ENCODE measurements at places on chromosomes 12 and 14. TPM values are rescaled to one million over a fixed set of nuclear protein-coding genes. Genes with fewer than 3 reads are reported as not detected.

REM2 gene
- total RNA-seq, result not detected

ENDOU gene
- total RNA-seq, result not detected

GRCh38 chr14:92122761-92123160 is 992 bp downstream of the CPSF2 start:
- H3K36me3 ChIP-seq, result peaks cover 25% of the 10 kb centered on the region
- H3K27ac ChIP-seq, result peak overlapping the region; percentile 87
- DNase-seq, result peak; percentile 53
- H3K4me3 ChIP-seq, result peak overlapping the region; percentile 97
- H3K27me3 ChIP-seq, result no peaks in the 10 kb centered on the region

PRIMA1 gene
- 0.43 TPM for total RNA-seq

- peaks cover 25% of the 10 kb centered on the region for H3K4me1 ChIP-seq
- peak; percentile 80 for DNase-seq
- H3K36me3 ChIP-seq, result no peaks in the 10 kb centered on the region
- no peaks in the 10 kb centered on the region for H3K27me3 ChIP-seq
- no peak overlapping the region for H3K4me3 ChIP-seq
- peak overlapping the region; percentile 36 for H3K27ac ChIP-seq
Measured at GRCh38 chr14:91732859-91733477, 1.1 kb upstream of the CATSPERB start.

PLEKHG7 gene
- not detected for total RNA-seq

DNA sequence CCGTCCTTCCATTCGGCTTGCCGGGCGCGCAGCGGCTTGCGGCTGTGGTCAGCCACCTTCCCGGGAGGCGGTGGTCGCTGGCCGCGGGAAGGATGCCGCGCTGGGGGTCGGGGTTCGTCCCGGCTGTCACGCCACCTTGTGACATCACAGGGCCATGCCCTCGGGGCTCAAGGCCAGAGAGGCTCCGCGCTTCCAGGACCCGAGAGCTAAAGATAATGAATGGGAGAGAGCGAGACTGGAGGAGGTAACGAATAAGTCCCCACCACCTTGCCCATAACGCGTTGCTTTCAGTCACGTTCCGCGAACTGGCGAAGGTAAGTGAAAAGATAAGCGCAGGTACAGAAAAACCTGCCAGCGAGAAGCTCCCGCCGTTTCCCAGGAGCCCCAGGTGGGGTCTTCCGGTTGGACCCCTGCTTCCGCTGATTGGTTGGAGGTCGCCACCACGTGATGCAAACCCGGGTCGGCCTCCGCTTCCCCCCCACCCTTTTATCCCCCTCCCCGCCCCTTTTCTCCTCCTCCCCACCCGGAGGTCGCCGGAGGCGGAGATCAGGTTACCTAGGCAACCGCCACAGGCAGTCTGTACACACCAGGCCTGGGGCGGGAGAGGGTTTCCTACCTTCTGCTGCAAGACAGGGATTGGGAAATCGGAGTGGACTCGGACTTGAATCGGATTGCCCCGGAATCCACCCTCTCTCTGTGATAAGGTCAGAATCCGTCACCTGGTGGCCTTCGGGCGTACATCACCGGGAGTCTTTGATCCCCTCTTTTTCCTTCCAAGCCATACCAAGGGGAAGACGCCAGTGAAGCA is at the start of gene LRRC9:
TSS of gene LRRC9 (plus strand) at position 575 of the 808 bp plus-strand sequence.
- H3K27ac ChIP-seq, result no peak within 1 kb of the TSS
- H3K27me3 ChIP-seq, result peaks cover 36% of the 10 kb centered on the region
- H3K4me1 ChIP-seq, result peaks cover 4% of the 10 kb centered on the region
- H3K4me3 ChIP-seq, result peak within 1 kb of the TSS; percentile 51
- DNase-seq, result peak; percentile 9

DNA sequence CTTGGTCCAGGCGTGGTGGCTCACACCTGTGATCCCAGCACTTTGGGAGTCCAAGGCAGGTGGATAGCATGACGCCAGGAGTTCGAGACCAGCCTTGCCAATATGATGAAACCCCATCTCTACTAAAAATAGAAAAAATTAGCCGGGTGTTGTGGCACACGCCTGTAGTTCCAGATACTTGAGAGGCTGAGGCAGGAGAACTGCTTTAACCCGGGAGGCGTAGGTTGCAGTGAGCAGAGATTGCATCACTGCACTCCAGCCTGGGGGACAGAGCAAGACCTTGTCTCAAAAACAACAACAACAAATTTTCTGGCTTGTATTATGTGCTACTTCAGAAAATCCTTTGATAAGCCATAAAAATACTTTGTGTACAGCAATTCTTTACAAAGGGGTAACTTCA is 41.1 kb downstream of the LARP4 start:
- DNase-seq, result no peak
- H3K4me1 ChIP-seq, result no peaks in the 10 kb centered on the region
- H3K4me3 ChIP-seq, result no peak overlapping the region
- H3K27me3 ChIP-seq, result no peaks in the 10 kb centered on the region
- no peak overlapping the region for H3K27ac ChIP-seq
- H3K36me3 ChIP-seq, result peaks cover 80% of the 10 kb centered on the region

- no peak for DNase-seq
- H3K27ac ChIP-seq, result no peak overlapping the region
- no peaks in the 10 kb centered on the region for H3K36me3 ChIP-seq
- H3K4me3 ChIP-seq, result no peak overlapping the region
Measured at GRCh38 chr12:31890295-31891285, 68.6 kb upstream of the RESF1 start.

DNA sequence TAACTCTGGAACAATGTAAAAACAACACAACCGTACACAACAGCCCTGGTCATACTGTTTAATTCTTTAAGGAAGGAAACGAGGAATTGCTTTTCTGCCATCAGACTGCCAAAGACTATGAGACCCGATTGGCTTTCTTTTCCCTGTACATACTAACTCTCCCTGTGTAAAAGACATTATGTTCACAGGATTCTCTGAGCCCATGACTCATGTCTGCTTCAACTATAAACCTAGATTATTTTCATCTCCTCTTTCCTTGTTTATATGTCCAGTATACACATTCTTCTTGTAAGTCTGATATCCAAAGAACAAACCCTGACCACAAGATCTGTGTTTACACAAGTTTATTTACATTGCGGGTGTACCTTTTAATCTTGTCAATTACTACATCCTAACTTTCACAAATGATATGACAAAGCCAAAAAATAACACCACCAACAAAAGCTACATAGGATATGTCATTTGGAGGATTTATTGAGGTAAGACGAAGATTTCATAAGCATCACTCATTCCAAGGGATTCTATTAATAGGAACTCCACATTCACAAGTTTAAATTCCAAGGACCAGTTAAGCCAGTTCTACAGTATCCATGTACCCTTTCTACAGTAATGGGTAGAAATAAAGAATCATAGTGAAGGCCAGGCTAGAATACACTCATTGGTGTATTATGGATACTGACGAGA is 67.3 kb downstream of the STXBP6 start:
- no peaks in the 10 kb centered on the region for H3K4me1 ChIP-seq
- DNase-seq, result peak; percentile 47
- no peak overlapping the region for H3K27ac ChIP-seq
- H3K27me3 ChIP-seq, result no peaks in the 10 kb centered on the region
- no peak overlapping the region for H3K4me3 ChIP-seq

AKAP5 gene
- total RNA-seq, result 0.89 TPM

FZD10 gene
- not detected for total RNA-seq

DNA sequence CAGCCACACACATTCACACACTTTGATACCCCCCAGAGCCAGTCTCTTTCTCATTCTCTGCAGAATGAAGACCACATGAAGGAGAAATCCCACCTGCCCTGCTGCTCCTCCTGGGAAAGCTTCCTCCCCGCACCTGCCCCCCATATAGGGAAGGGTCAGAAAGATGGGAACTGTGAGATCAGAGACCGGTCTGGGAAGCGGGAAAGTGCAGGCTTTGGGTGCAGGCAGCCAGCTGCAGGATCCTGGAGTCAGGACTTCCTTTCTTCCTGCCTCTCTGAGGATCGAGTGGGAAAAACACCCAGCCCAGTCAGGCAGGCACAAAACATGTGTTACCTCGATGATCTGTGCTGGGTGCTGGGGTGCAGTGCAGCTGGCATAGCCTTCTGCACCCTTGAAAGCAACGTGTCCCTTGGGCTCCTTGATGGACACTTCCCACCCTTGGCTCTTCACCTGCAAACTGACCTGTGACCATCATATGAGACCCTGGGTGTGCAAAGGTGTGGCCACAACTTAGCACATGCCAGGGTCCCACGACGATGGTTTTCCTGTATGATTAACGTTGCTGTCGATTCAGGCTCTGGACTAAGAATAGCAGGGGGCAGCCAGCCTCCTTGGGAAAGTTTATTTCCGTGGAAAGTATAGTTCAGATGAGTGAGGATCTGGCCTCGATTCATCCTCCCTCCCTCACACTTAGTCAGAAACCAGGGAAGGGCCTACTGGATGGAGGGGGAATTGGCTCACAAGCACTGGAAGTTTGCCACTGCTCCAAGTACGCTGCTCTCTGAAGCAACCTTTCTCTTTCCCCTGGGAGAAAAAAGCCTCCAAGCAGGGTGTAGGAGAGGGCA is 105.4 kb upstream of the MED13L start:
- DNase-seq, result peak; percentile 100
- H3K27ac ChIP-seq, result peak overlapping the region; percentile 90
- peaks cover 40% of the 10 kb centered on the region for H3K4me1 ChIP-seq
- no peaks in the 10 kb centered on the region for H3K27me3 ChIP-seq
- H3K36me3 ChIP-seq, result no peaks in the 10 kb centered on the region

DNA sequence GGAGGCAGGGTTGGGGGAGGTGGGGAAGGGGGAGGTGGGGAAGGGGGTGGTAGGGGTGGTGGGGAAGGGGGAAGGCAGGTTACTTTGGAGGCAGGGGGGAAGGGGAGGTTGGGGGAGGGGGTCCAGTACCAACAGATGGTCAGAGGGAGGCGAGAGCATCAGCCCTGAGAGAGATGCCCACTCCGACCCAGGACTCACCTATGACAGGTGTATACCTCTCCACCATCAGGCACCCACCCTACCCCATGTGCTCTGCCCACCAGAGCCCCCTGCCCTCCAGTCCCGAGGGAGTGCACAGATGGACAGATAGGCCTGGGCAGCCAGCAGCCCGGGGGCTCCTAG is 18.6 kb downstream of the JAG2 start:
- H3K4me1 ChIP-seq, result no peaks in the 10 kb centered on the region
- H3K4me3 ChIP-seq, result no peak overlapping the region
- no peaks in the 10 kb centered on the region for H3K36me3 ChIP-seq
- H3K27ac ChIP-seq, result no peak overlapping the region
- no peaks in the 10 kb centered on the region for H3K27me3 ChIP-seq
- no peak for DNase-seq

DNA sequence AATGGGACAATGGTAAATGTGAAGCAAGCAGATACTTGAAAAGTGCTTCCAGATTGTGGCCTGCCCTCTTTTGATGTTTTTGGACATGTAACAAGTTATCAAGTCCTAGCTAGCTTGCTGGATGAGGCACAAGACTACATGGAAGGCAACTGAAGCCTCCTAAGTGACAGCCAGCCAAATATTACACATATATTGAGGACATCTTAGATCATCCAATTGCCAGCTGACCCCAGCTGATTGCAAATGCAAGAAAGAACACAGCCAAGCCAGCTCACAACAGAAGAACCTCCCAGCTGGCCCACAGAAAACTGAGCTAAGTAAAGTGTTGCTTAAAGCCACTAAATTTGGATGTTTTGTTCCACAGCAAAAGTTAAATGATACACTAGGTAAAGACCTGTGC is 156.9 kb downstream of the SRGAP1 start:
- DNase-seq, result peak; percentile 36
- no peaks in the 10 kb centered on the region for H3K27me3 ChIP-seq
- no peak overlapping the region for H3K27ac ChIP-seq
- peaks cover 33% of the 10 kb centered on the region for H3K36me3 ChIP-seq

GRCh38 chr12:92539976-92540781 is 162.6 kb upstream of the PLEKHG7 start:
- H3K4me1 ChIP-seq, result peaks cover 17% of the 10 kb centered on the region
- no peaks in the 10 kb centered on the region for H3K27me3 ChIP-seq
- H3K36me3 ChIP-seq, result no peaks in the 10 kb centered on the region
- no peak overlapping the region for H3K27ac ChIP-seq
- DNase-seq, result no peak

DNA sequence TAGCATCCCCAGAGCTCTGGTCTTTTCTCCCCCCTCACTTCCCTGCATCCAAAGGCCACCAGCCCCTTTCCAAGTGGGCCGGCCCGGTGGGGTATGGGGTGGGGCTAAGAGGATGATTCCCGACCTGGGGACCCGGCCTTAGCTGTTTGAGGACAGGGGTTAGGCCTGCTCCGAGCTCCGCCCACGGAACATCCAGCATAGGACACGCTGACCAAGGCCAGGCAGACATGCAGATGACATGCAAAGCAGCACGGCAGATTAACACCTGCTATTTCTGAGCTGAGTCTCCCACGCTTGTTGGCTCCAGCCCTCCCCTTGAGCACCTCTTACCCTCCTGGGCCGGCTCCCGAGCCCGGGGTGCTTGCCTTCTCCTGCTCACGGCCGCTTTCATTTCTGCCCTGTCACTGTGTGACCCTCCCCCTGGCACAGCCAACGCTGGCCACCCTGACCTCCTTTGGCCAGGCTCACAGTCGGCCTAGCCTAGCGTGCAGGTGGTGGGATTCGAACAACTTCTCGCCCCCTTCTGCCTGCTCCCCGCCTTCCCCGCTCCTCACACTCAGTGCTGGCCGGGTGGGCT is 40.2 kb downstream of the TEAD4 start:
- H3K4me3 ChIP-seq, result no peak overlapping the region
- no peak overlapping the region for H3K27ac ChIP-seq
- no peaks in the 10 kb centered on the region for H3K36me3 ChIP-seq
- no peaks in the 10 kb centered on the region for H3K27me3 ChIP-seq
- peaks cover 14% of the 10 kb centered on the region for H3K4me1 ChIP-seq
- peak; percentile 4 for DNase-seq

- H3K27me3 ChIP-seq, result no peaks in the 10 kb centered on the region
- no peak overlapping the region for H3K27ac ChIP-seq
- no peak overlapping the region for H3K4me3 ChIP-seq
- H3K4me1 ChIP-seq, result peaks cover 7% of the 10 kb centered on the region
- no peak for DNase-seq
Measured at GRCh38 chr14:71675126-71675899, 256.9 kb upstream of the RGS6 start.

- no peaks in the 10 kb centered on the region for H3K4me1 ChIP-seq
- H3K36me3 ChIP-seq, result no peaks in the 10 kb centered on the region
- no peak overlapping the region for H3K27ac ChIP-seq
- DNase-seq, result no peak
- H3K4me3 ChIP-seq, result no peak overlapping the region
Measured at GRCh38 chr12:38350342-38351174, 34.0 kb downstream of the ALG10B start.

- no peaks in the 10 kb centered on the region for H3K27me3 ChIP-seq
- no peak overlapping the region for H3K27ac ChIP-seq
Measured at GRCh38 chr12:116026346-116026745, 251.1 kb downstream of the MED13L start.

KRT4 gene
- 0.22 TPM for total RNA-seq

- no peak for DNase-seq
- H3K4me1 ChIP-seq, result peaks cover 13% of the 10 kb centered on the region
- no peak overlapping the region for H3K4me3 ChIP-seq
Measured at GRCh38 chr14:90490720-90491050, 93.9 kb downstream of the CALM1 start.

CD163L1 gene
- total RNA-seq, result not detected
